ENCODE measurements at places on chromosomes 2 and 18.

GRCh38 chr2:105329561-105330495 is at the start of gene TGFBRAP1:
TGFBRAP1 (minus strand) TSS chr2:105329735; CDS start chr2:105308301, 21,434 bp downstream.
- DNase-seq, result peak; percentile 41

DNA sequence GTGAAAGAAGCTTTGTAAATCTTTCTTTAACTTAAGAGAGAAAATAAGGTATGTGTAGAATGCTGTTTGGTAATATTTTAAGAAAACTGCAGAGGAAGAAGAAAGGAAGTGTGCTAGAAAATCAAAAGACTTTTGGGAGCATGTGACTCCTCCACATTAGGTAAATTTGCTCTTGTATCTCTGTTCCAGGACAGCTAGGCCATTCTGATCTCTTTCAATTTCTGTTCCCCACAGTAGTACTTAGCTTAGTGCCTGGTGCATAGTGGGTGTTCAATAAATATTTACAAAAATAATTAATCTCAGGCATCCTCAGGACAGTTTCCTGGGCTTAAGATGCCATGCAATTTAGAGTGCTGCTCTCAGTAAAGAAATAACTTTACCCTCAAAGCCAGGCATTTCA is 105.0 kb downstream of the GPD2 start:
- DNase-seq, result no peak

DNA sequence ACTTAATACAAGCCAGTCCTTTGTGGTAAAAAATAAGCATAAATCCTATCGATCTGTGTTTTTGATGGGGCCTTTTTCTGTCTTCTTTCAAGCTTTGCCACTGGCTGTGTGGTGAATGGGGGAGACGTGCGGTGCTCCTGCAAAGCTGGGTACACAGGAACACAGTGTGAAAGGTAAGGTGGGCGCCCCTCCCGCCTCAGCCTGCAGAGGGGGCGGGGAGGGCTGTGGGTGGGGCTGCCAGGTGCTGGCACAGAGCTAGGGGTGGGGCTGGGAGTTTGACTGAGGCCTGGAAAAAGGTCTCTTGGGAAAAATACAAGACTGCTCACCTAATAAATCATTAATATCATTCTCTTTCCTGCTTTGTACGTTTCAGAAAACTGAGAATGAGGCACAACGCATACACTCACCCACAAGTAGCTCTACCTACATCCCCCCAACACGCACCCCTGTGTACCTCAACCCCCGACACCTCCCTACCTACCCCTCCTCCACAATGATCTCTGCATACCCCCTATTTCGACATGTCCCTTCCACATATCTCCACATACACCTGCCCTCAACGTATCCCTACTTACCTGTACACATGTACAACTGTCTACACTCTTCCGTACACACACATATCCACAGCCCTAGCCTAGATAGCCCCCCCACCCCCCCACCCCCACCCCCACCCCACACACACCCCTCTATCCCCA is 129.7 kb upstream of the TTC39C start:
- DNase-seq, result no peak

- peak; percentile 33 for DNase-seq
Measured at GRCh38 chr2:120958623-120959366, 223.1 kb downstream of the GLI2 start.

DNA sequence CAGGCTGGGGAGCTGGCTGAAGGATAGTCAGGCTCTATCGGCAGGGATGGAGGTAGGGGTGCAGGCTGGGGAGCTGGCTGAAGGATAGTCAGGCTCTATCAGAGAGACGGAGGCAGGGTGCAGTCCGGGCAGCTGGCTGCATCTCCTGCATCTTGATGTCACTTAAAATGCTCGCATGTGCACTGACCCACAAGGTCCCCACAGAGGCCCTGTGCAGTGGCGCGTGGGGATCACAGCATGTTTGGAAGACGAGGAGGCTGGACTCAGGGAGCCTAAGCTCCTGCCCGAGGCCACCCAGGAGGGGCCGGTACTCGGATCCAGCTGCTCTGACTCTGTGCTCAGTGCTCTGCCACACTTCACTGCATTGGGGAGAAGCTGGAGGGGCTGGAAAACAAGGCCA is 189.0 kb upstream of the HDAC4 start:
- DNase-seq, result no peak

GRCh38 chr2:171389325-171389724 is 44.5 kb downstream of the METTL8 start:
- no peak for DNase-seq

DNA sequence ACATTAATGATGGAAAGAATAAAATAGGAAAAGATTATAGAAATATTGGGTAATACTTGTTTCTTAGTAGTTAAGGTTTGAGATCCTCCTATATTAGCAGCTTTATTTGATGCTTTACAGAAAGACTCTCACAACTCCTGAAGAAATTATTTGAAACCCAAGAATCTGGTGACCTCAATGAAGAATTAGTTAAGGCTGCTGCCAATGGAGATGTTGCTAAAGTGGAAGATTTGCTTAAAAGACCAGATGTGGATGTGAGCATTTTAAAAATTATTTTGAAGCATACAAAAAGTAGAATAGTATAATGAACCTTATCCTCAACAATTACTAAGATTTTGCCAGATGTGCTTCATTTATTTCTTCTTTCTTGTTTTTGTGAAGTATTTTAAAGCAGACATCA is 59.1 kb downstream of the MIB1 start:
- no peak for DNase-seq

DNA sequence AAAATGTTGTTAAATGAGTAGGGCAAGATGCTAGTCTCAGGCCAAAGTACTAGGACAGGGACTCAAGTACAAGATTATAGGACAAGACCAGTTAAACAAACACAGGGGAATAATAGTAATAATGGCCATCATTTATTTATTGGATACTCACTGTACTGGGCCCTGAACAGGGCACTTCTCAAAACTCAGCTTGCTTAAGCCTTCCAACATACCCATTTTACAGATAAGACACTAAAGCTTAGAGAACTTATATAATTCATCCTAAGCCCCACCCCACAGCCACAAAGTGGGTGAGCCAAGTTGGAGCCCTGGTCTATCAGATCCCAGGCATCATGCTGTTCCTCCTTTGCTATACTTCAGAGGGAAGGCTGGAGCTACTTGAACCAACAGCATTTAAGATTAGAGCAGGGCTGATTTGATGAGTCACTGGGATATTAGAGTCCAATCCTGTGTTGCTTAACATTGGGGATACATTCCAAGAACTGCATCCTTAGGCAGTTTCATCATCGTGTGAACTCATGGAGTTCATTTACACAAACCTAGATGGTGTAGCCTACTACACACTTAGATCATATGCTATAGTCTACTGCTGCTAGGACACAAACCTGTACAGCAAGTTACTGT is 153.6 kb downstream of the MTCL1 start:
- no peak for DNase-seq

DNA sequence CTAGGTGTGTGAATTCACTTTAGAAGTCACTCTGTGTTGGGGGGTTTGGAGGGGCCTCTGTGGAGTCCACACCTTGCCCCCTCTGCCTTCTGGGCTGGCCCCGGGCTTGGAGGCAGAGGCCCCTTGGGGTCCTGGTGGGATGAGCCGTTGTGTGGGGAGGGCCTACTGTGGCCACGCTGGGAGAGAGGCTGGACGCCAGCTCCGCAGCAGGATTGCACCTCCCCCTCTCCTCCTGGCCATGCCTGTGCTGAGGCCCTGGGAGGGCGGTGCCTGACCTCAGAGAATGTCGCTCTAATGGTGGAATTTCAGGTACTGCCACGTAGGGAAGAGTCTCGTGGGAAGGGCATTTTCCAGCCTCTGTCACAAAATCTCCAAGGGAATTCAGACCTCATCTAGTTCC is 237.0 kb downstream of the ATAD2B start:
- DNase-seq, result no peak

- no peak for DNase-seq
Measured at GRCh38 chr2:98769114-98769476, 38.2 kb upstream of the MGAT4A start.

GRCh38 chr2:62149708-62150107 is 46.2 kb upstream of the B3GNT2 start:
- no peak for DNase-seq

DNA sequence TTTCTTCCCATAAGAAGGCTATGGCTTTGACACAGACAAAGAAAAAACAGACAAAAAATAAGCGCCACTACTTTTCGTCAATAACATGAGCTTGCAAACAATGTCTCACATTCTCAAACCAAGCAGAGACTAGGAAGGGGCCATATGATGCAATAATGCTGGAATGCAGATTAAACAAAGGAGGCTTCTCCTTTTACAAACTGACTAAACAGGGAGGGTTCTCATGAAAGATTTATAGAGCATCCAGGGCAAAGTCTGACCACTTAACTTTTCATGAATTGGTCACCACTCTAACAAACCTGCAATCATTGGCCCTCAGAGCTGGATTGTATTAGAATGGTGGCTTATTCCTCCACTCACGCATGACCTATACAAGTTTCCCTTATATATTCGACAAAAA is 663.3 kb upstream of the CHAC2 start:
- DNase-seq, result peak; percentile 31

DNA sequence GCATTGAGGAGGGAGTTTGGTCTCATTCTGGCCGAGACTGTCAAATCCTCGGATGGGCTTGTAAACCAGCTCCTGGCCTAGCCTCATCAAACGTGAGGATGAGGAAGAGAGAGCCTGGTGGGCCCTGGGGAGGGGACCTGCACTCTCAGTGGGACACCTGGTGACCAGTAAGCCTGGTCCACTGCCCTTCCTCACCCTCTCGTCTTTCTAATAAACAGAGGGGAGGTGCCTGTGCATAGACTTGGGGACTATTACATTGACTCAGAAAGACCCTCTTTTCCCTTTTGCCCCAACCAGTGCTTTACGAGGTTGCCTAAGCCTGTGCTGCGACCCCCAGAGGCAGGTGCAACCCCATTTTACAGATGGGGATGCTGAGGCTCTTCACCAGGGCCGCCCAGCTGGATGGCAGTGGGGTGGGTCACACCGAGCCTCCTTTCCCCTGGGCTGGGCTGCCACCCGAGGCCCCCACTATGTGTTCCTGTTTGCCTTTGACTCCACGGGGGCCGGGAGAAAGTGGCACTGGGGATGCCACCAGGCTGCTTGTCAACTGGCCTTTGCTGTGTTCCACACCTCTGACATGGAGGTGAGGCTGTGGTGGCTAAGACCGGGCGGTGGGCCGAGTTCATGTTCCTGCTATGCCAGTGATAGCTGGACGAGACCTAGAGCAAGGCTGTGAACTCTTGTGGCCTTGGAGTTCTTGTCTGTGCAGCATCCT is 85.9 kb downstream of the GLI2 start:
- DNase-seq, result no peak

GRCh38 chr2:157849591-157849990 is 26.5 kb downstream of the ACVR1 start:
- no peak for DNase-seq

DNA sequence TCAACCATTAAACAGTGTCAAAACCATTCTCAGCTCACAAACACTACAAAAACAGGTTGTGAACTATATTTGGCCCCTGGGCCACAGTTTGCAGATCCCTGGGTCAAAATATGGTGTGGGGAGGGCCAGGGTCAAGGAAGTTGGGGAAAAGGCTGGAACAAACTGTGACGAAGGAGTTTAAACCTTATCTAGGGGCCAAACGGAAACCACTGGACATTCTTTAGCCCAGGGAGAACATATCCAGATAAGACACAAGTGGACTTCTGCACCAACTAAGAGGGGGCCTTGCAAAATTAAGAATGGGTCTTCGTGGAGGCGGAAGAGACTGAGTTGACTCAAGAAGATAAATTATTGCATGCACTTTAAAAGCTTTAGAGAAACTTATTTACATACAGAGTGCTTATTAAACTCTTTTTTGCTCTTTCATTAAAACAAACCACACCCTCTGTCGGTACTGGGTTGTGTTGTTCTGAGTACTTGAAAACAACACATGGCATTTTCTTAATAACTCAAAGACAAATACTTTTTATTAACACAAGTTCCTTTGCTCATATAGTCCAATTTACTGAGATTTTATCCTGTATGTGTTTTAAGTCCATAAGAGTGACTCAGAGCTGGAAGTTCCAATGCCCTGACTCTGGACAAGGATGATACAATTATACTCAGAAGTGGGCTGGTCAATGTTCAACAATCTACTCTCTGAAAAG is 5.3 kb upstream of the ASAP2 start:
- DNase-seq, result no peak

DNA sequence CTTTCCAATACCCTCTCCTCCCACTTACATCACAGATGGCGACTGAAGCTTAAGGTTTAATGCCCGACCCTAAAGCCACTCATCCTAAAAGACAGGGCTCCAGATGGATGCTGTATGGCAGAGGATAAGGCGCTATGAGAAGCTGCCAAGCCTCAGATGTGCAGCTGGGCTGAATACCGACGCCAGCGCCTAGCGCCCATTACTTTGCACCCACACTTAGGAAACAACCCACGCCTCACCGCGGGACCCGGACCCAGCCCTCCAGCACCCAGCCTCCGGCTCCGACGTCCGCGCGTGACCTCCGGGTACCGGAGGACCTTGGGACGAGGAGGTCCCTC is 335 bp downstream of the TRAK2 start:
- no peak for DNase-seq

- DNase-seq, result peak; percentile 57
Measured at GRCh38 chr18:34659579-34660517, 50.2 kb upstream of the DTNA start.

DNA sequence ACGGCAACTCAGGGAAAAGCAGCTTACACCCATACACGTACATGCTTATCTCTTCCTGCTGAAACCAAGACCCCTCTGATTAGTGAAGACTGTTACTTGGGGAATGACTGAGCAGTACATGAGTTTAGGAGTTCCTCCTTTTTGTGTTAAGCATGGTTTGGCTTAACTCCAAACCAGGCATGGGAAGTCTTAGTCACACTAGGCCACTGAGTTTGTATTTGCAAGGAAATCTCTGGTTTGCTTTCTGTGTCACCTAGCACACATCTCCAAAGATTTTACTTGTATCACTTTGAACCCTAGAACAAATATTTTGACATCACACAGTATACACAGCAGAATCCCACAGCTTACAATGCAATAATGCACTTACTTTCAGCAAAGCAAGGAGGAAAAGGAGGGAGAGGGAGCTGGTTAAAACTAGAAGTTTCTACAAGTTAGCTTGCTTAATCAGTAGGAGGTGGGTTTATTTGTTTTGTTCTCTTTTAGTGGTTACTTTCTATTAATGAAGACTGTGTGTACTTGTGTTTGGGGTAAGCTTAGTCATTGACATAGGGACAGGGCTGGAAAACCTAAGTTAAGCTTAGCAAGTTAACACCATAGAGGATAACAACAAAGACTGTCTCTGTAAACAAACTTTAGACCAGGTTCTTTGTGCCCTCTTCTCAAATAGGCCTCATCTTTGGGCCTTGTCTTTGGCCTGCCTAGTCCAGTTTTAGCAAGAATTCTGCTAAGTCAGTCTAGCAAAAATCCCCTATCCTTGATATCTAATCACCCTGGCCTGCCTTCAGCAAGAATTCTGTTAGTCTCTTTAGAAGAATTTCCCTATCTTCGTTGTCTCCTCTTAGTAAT is 219.4 kb downstream of the MREG start:
- DNase-seq, result no peak

DNA sequence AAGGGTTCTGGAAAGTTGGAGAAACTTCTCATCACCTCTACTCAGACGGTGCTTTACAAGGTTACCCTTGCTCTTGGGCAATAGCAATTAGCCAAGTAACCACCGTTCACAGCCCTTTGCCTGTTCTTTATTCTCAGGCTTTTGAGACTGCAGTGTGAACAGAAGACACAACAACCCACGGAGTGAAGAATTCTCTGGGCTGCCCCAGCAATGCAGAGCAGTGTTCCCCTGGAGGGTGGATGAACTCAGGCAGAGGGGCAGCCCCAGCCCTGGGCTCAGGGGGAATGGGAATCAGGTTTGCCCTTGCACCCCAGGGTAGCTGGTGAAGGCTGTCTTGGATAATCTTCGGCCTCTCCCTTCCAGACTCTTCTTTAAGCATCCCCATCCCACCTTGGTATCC is 69.1 kb downstream of the MCFD2 start:
- no peak for DNase-seq
